Adipocyte (in vitro differentiated cells): ENCODE measurements at places on chromosomes 7 and 10.

DNA sequence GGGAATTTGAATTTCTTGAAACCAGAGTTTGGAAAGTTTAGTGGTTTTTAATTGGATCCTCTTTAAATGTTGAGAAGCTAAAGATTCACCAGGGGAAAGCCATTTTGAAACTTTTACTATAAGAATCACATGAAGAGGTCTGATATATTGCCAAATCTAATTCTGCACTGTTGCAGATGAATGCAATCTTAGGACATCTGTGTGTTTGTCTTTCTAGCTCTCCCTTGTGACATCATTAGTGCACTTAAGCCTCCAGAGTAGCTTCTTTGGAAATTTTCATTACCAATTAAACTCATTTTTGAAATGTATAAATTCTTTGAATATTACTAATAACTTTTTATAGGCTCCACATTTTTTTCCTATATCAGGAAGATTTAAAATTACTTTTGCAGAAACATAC lies 160.2 kb downstream of the BICC1 start:
- peak; percentile 68 for DNase-seq

DNA sequence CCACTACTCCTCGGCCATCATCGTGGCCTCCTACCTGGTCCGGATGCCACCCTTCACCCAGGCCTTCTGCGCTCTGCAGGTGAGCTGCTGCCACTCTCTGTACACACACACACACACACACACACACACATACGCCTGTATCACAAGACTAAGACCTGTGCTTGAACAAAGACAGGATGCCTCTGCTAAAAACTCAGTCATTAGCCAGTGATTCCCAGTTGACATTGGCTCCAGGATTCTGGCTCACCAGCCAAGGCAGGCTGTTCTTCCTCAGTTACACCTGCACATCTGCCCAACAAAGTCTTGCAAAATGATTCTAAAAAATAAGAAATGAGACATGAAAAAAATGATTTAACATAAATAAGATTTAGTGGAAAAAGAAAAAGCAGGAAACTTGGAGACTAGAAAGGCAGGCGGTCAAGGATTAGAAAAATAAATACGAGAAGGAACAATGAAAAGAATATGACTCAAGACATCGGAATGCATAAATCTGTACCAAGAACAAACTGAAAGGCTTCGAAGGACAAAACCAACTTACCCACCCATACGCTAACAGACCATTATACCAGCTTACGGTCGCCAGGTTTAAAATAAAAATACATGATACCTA lies 7.4 kb upstream of the LRRC18 start:
- no peak for DNase-seq

DNA sequence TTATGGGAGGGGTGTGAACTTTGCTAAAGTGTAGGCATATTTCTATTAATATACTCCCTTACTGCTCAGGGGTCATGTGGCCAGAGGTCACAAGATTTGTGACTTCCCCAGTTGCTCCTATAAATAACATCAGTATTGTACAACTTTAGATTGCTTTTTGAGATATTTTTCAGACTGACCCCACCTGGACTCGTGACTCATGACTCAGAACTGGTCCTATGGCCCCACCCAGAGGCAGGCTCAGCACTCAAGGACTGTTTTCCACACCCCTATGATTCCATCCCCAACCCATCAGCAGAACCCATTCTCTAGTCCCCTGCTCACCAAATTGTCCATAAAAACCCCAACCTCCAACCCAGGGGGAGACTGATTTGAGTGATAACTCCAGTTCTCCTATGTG lies 2.7 kb upstream of the CUL2 start:
- no peak for DNase-seq

DNA sequence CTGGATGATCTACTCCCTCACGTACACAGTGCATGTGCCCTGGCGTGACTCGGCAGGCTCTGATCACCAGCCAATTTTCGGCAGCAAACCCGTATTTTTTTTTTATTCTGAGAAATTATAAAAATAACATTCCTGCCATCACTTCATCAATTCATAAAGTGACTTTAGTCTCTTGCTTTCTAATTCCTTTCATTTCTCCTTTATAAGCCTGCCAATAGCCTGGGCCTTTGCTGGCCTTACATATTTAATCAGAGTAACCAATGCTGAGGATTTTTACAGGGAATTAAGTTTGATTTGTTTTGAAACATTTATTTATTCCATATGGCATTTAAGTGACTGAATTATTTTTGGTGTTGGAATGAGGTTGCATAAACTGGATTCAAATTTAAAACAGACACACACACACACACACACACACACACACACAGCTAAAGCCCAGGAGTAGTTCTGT lies 140.8 kb downstream of the ETV1 start:
- DNase-seq, result peak; percentile 79

DNA sequence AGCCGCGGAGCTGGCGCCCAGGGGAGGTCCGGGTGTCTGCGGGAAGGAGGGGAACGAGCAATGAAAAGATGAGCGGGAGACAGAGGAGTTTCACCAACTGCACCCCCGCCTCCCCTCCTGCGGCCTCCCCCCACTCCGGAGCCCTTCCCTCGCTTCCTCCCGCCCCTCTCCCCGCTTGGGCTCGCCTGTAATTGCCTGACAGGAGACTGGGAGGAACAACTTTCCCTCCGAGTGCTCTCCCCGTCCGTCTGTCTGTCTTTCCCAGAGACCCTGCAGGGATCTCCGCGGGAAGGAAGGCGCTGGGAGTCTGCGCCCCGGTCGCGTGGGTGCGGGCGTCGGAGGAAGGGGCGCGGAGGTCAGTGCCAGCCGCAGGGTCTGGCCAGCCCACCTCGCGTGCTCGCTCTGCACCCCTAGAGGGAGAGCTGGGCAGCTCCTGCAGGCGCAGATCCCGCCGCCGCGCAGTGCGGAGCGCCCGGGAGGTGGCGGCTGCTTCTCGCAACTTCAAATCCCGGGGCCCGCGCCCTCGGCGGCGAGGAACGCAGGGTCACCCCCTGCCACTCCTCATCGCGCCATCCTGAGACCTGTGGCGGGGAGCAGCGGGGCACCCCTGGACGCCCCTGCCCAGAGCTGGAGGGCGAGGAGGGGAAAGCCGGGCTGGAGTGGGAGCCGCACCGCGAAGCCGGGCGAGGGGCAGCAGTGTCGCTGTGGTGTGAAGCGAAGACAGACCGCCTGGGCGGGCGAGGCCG lies 511 bp upstream of the NRP1 start:
- peak; percentile 94 for DNase-seq

DNA sequence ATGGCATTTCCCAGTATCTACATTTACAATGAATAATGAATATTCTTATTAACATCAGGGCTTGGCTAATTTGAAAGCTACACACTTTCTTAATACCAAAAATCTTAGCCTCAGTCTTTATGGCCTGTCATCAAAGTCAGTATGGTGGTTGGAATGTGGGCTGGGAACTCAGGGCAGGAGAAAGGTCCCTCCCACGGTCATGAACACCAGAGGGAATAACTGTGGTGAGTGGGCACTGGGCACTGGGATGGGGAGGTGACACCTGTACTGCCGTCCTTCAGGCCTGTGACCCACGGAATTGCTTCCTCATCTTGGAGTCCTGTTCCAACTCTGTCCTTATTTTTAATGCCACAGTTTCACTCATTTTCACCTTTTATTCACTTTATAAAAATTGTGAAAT lies 276.9 kb upstream of the PLPP4 start:
- no peak for DNase-seq

GRCh38 chr10:69069090-69070042 lies 18.5 kb upstream of the SRGN start:
- DNase-seq, result no peak

DNA sequence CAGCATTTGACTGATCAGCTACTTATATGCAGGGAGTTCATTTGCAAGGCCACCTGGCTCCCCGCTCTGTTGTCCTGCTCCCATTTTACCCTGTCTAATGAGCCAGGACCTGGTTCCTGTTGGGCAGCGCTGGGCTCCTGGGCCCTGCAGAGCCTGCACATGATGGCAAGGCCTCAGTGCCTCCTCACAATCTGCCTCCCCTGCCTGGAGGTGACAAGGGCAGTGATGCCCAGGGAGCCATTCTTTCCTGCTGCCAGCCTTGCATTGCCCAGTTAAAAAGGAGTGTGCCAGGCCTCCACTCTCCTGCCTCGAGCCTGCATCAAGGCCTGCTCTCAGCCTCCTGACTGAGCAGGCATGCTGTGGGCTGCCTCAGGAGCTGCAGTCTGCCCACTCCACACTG lies 28.5 kb downstream of the CHAT start:
- no peak for DNase-seq

- no peak for DNase-seq
These were observed 48.4 kb downstream of the PPP1R9A start for GRCh38 chr7:94955807-94956206.

DNA sequence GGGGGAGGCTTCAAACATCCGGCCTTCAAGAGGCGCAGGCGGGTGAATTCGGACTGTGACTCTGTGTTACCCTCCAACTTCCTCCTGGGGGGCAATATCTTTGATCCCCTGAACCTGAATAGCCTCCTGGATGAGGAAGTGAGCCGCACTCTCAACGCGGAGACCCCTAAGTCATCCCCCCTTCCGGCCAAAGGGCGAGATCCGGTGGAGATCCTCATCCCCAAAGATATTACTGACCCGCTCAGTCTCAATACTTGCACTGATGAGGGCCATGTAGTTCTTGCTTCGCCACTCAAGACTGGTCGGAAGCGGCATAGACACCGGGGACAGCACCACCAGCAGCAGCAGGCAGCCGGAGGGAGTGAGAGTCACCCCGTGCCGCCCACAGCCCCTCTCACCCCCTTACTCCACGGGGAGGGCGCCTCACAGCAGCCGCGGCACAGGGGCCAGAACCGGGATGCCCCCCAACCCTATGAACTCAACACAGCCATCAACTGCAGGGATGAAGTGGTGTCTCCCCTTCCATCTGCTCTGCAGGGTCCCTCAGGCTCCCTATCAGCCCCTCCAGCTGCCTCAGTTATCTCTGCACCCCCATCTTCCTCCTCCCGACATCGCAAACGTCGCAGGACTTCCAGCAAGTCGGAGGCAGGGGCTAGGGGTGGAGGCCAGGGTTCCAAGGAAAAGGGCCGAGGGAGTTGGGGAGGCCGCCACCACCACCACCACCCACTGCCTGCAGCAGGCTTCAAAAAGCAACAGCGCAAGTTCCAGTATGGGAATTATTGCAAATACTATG lies 1.1 kb downstream of the MEPCE start:
- DNase-seq, result peak; percentile 44

GRCh38 chr7:32890793-32891042 lies 842 bp downstream of the KBTBD2 start:
- DNase-seq, result no peak

DNA sequence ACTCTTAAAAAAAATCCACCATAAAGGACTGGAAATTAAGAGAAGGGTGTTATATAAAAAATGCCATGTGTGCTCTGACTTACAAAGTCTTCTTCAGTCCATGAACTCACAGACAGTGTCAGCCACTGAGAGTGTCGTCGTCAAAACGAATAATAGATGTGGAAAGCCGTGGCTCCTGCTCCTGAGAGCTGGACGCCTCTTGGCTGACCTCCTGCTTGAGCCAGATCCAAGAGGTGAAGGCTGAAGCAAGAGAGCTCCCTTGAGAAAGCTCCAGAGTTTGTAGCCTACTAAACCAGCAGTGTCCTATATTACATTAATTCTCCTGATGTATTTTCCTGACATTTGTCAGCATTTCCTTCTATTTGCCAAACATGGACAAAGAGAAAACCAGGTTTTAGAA lies 234.3 kb upstream of the C7orf33 start:
- no peak for DNase-seq

GRCh38 chr10:71756311-71757191 lies 16.8 kb downstream of the VSIR start:
- DNase-seq, result peak; percentile 29

GRCh38 chr7:148142660-148143248 lies 447.8 kb upstream of the C7orf33 start:
- peak; percentile 78 for DNase-seq

GRCh38 chr7:140016540-140016939 lies 46.2 kb downstream of the PARP12 start:
- DNase-seq, result no peak

- no peak for DNase-seq
These were observed 324.1 kb upstream of the LRRN3 start for GRCh38 chr7:110766864-110767263.

DNA sequence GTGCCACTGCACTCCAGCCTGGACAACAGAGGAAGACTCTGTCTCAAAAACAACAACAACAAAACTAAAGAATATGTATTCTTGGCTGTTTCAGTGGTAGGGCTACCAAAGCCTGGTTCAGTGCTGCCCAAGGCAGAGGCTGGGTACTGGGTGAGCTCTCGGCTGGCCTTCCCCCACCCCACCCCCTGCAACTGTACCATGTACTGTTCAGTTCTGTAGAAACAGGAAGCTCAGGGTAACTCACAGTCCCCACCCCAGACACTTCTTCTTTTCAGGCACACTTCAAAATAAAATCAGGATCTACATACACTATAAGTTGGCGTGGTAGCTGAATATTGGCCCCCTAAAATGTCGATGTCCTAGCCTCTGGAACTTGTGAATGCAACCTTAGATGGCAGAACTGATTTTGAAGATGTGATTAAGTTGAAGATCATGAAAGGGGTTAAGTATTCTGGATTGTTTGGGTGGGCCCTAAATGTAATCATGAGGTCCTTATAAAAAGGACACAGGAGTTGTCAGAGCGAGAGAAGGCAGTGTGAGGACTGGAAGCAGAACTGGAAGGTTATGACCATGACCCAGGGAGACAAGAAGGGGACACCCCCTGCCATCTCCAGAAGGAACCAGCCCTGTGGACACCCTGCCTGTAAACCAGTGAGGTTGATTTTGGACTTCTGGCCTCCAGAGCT lies 31.2 kb downstream of the TBXAS1 start:
- no peak for DNase-seq

DNA sequence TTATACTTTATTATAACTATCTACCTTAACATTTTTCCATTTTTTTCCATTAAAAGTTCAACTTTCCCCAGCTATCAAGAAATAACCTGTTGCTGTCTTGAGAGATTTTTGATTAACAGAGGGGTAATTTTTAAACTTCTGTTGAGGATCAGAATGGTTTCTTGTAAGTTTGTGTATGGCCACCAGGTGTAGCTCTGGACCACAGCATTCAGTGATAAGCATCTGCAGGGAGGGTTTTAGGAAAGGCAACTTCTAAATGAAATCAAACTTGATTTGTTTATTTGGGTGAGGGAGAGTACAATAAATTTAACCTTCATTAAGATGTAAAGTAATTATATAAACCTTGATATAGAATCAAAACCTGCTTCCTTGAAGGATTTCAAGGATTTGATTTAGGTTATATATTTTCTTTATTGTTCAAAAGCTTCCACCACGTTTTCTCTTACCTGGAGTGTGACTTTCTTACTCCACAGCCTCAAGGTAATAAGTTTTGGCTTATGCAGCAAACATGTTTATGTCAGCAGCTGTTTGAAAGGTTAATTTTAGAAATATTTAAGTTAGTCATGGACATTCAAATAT lies 153.3 kb downstream of the STK31 start:
- DNase-seq, result peak; percentile 60

- DNase-seq, result no peak
These were observed 61.5 kb downstream of the SLIT1 start for GRCh38 chr10:97124211-97124610.
